Progenitor cell of endocrine pancreas (in vitro differentiated cells): ENCODE measurements at places on chromosomes 4 and X. TPM values are rescaled to one million over a fixed set of nuclear protein-coding genes. Genes with fewer than 3 reads are reported as not detected.

GRCh38 chrX:147900349-147900748 is 11.4 kb upstream of the FMR1 start:
- H3K4me3 ChIP-seq: no peak overlapping the region
- no peak overlapping the region for H3K27ac ChIP-seq
- H3K4me1 ChIP-seq: peaks cover 22% of the 10 kb centered on the region

DNA sequence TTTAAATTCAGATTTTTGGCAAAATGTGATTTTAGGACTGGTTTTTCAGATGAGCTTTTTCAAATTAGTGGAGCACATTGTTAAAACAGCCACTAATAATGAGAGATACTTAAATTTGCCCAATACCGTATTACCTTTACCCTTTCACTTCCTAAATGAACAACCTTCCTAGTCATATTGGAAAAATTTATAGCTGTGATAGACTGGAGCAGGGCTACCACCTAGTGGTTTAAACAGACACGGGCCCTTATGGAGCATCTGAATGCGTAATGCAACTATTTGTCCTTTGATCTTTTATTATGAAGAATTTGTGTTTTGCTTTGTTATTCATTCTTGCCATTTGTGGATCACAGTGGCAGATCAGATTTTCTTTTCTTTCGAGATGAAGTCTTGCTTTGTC is 72.7 kb downstream of the KDM6A start:
- H3K27me3 ChIP-seq: no peaks in the 10 kb centered on the region
- no peak overlapping the region for H3K27ac ChIP-seq
- peaks cover 27% of the 10 kb centered on the region for H3K36me3 ChIP-seq
- peaks cover 7% of the 10 kb centered on the region for H3K4me1 ChIP-seq
- DNase-seq: no peak

DNA sequence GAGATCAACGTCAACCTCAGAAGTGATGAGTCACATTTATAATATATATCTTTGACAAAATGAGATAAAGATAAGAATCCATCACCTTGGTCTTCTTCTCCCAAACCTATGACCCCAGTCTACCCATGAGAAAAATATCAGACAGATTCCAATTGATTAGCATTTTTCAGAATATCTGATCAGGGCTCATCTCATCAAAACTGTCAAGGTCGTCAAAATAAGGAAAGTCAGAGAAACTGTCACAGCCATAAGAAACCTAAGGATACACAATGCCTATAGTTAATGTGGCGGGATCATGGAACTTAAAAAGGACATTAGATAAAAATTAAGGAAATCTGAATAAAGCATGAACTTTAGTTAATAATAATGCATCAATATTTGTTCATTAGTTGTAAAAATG is 374.1 kb downstream of the FAT4 start:
- peaks cover 7% of the 10 kb centered on the region for H3K4me1 ChIP-seq
- H3K36me3 ChIP-seq: no peaks in the 10 kb centered on the region
- DNase-seq: no peak
- H3K27ac ChIP-seq: no peak overlapping the region
- no peak overlapping the region for H3K4me3 ChIP-seq

GRCh38 chr4:99362768-99363167 is 10.2 kb upstream of the ADH1C start:
- peaks cover 2% of the 10 kb centered on the region for H3K36me3 ChIP-seq
- no peak overlapping the region for H3K4me3 ChIP-seq
- H3K4me1 ChIP-seq: no peaks in the 10 kb centered on the region

- no peaks in the 10 kb centered on the region for H3K36me3 ChIP-seq
- no peak overlapping the region for H3K4me3 ChIP-seq
- H3K27me3 ChIP-seq: no peaks in the 10 kb centered on the region
- H3K27ac ChIP-seq: no peak overlapping the region
- H3K4me1 ChIP-seq: peaks cover 6% of the 10 kb centered on the region
Observed at GRCh38 chr4:84091266-84091665, 407.8 kb downstream of the NKX6-1 start.

DNA sequence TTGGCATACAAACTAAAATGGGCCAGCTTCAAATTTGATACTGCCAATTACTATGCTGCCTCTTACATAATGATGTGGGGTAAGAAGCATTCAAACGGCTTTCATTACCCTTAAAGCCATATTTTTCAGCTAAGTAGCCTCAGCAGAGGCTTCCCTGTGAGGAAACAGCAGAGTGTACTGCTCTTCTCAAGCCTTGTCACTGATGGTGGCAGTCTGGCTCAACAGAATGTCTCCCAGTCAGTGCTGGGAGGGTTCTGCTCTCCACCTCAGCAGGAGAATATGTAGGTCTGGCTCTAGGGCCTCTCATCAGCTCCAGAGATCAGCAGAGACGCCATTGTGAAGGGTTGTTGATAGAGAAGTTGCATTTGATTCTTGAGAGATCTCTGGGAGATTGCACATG is 44.6 kb upstream of the MBNL3 start:
- H3K27me3 ChIP-seq: no peaks in the 10 kb centered on the region
- H3K27ac ChIP-seq: no peak overlapping the region
- no peak for DNase-seq

Gene LINC00632
- 152 and 154 TPM in 2 replicates for total RNA-seq

DNA sequence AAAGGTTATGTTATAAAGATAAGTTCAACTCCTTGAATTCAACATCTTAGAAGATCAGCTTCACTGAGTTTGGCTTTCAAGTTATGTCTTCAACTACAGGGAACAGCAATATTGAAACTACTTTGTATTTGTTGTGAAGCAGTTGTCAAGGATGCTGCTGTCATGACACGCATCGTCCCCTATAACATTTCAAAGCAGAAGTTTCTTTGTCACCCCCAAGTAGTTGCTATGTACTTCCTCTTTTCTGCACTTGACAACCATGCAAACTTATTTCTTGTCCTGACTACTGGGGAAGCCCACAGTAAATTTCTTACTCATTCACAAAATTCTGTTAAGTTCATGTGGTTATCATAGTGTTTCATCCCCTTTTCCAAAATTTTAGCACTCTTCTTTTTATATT is 14.3 kb downstream of the ANTXR2 start:
- H3K4me1 ChIP-seq: no peaks in the 10 kb centered on the region
- no peak for DNase-seq
- H3K36me3 ChIP-seq: peaks cover 8% of the 10 kb centered on the region
- H3K4me3 ChIP-seq: no peak overlapping the region

Gene PPP1R2C
- total RNA-seq: not detected in 2 replicates
